ENCODE measurements at places on chromosomes 12 and 14.

- DNase-seq: no peak
Measured at GRCh38 chr14:57493467-57494181, at the start of gene CCDC198. Gene CCDC198, minus strand, starts transcription at chr14:57493857. Its CDS starts 142 bp downstream, at chr14:57493715.

GRCh38 chr12:64745259-64745807 is 13.9 kb downstream of the GNS start:
- no peak for DNase-seq

DNA sequence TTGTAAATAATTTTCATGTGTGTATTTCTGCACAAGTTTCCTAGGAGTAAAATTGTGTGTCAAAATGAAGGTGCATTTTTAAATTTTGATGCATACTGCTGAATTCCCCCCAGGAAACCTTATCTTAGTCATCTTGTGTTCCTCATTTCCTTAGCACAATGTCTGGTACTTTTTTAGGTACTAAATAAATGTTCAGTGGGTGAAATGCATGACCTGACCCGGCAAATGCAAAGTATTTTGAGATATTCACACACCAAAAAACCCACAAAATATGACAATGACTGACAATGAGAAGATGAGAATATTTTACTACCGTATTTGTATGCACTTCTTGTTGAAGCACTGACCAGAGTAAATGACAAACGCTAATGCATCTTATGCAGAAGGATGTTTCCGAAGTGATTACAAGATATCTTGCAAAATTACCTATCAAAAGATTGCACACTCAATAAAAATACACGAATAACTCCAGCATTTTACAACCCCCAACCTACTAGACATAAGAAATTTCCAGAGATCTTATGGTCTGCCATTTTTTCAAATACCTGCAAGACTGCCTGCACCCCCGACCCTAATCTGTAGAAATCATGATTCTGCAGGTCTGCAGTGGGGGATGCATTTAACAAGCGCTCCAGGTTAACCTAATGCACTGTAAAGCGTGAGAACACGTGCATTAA is 895 bp upstream of the PRKAB1 start:
- DNase-seq: no peak

DNA sequence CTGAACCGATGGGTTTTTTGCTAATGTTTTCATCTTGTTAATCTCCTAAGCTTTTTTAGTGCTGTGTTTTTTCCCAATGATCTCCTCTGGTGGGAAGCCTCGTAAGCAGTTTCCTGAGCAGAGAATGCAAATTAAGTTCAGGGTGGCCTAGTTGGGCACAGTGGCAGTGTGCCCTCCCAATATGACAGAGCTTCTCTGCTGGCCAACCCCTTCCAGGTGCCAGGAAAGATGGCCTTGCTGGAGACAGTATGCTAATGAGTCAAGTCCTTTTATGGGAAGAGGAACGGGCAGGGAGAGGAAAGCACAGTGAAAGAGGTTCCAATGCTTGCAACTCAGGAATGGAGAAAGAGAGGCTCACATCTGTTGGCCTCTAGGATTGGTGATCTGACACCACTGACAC is 115.8 kb downstream of the GCH1 start:
- DNase-seq: no peak

- DNase-seq: peak; percentile 36
Measured at GRCh38 chr12:10190558-10191388, 11.9 kb downstream of the TMEM52B start.

DNA sequence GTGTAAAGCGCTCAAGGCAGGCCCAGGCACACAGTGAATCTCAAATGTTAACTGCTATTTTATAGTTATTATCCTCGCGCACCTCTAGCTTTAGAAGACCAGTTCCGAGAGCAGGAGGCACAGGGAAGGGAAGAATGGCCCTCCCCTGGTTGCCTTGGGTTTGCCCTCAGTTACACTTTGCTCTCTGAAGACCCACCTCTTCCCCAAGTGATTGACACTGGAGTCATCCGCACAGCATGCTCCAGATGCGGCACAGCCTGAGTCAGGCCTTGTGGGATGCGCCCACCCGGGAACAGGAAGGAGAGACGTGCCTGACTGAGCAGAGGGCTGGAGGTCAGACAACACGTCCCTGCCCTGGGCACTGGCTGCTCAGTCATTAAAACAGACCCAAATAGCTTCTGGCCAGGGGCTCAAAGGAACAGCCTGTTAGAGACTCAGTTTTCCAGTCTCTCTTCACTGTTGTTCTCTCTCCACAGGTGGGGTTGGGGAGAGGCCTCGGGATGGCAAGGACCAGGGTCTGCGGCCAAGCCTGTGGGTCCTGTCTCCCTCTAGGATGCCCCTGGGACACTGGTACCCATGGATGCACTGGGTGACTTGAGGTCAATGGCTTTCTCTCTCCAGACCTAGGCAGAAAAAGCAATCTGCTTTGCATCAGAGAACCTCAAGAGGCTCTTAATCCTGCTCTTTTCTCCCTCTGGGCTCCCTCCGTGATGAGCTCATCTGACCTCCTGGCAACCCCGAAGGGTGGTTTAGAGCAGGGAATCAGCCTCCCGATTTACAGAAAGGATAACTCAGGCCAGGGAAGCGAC is 13.6 kb upstream of the MLXIP start:
- DNase-seq: no peak

DNA sequence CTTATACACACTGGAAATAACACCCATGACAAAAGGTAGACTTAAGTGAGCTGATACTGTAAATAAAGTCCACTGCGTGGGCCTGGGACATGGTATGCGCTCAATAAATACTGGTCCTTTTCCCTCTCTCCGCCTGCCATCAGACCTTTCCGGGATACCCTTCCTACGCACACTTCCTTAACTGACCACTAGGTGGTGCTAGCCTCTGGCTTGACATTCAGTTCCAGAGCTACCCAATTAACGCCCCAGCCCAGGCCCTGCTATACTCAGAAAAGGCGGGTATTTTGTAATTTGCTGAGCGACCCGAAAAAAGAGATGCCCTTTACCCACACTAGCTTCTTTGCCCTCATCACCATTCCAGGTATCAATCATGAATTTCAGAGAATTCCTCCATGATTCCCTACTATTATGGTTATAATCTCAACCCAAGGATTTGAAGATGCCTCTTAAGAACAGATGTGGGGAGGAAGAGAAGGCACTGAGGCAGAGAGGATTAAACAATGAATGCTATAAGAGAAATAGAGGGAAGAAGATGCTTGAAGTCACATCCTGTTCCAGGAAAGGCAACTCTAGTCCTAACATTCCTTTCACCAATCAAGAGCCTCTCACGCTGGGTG is 3.9 kb upstream of the LRP1 start:
- peak; percentile 75 for DNase-seq

DNA sequence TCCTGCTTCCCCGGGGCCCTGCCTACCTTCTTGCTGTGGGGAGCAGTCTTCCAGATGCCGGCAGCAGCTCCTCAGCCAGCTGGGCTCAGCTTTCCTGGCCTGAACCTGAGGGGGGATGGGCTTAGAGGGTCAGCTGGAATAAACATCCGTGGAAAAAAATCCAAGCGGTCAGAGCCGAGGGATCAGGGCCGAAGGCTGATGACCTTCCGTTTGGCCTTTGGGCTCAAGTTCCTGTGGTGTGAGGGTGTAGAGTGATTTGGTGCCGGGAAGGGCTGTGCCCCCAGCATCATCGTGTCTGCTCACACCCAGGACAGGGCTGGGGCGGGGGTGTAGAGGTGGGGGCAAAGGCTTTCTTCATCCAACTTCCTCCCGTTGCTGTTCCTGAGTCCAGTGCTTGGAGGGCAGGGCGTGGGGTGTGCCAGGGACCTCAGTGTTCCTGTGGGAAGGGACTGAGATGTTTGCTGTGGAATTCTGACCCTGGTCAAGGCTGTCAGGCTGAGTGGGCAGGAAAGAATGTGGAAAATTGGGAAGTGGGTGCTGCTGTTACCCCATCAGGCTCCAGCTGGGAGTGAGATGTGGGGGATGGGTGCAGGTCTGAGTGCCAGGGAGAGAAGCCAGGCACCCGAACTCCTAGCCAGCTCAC is 2.6 kb downstream of the SMIM41 start:
- DNase-seq: no peak

GRCh38 chr12:12039897-12040296 is 30.8 kb upstream of the BCL2L14 start:
- DNase-seq: no peak

- no peak for DNase-seq
Measured at GRCh38 chr12:104793285-104793684, 164.8 kb downstream of the SLC41A2 start.

DNA sequence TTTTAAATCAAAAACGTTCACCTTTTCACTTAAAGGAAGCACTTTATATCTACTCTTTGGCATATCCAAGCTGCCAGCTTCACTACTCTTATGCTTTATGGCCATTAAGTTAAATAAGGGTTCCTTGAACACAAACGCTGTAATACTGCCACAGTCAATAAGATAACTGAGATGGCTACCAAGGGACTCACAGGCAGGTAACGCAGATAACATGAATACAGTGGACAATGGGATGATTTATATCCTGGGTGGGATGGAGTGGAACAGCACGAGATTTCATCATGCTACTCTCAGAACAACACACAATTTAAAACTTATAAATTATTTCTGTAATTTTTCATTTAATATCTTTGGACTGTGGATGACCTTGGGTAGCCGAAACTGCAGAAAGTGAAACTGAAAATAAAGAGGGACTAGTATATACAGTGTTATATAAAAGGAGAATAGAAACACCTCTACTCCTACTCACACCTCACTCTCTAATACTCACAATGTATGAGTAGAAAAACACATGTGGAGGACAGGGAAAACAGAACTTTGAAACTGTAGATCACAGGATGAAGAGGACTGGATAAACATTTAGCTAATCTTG is 367.3 kb downstream of the C12orf50 start:
- DNase-seq: no peak

- DNase-seq: no peak
Measured at GRCh38 chr12:28440081-28440608, 249.9 kb downstream of the CCDC91 start.

- DNase-seq: no peak
Measured at GRCh38 chr12:34303091-34303870, 281.0 kb downstream of the ALG10 start.

- DNase-seq: no peak
Measured at GRCh38 chr12:106054049-106054448, 84.7 kb downstream of the NUAK1 start.

DNA sequence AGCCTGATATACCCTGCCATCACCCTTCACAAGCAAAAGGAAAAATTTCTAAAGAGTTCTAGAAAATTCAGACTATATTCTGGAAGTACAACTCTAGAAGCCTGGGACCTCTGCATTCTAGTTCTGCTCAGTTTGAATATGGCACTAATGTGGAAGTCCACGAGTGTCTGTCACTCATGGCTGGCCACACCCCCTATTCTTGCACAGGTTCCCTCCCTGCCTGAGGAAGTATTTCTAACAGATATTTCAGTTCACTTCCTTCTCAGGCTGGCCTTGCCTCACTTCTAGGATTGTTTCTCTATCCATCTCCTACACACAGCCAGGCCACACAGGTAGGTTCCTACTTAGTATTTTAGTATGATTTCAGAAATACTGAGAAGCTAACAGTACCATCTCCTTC is 67.4 kb downstream of the PHLDA1 start:
- DNase-seq: no peak

- DNase-seq: no peak
Measured at GRCh38 chr12:62689042-62689839, 222.6 kb downstream of the MON2 start.

GRCh38 chr12:90854136-90854689 is 100.8 kb downstream of the CCER1 start:
- DNase-seq: no peak

GRCh38 chr12:87575906-87576305 is 453.3 kb downstream of the C12orf50 start:
- no peak for DNase-seq

- DNase-seq: no peak
Measured at GRCh38 chr14:65000898-65001591, 14.3 kb downstream of the FNTB start.

DNA sequence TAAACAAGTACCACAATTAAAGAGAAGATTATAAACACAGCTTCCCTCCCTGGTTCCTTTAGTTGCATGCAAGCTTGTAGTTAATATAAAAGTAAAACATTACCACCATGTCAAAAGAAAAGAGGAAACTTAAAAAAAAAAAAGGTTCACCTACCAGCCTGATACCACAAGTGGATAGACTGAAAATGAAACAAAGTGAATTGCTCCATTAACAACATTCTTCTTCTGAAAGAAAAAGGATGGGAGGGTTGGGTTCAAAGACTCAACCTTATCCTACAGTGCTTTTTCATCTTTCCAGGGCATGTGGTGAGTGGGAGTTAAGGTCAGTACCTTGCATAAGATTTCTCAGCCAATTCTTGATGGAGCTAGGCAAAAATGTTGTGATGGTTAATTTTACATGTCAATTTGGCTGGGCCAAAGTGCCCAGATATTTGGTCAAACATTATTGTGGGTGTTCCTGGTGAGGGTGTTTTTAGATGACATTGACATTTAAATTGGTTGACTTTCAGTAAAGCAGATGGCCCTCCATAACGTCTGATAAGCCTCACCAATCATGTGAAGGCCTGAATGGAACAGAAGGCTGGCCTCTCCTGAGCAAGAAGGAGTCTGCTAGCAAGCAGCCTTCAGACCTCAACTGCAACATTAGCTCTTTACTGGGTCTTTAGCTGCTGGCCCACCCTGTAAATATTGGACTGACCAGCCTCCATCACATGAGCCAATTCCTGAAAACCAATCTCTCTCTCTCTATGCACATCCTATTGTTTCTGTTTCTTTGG is 28.8 kb downstream of the VCPKMT start:
- DNase-seq: no peak

- DNase-seq: no peak
Measured at GRCh38 chr12:83320350-83320749, 633.6 kb downstream of the TMTC2 start.

DNA sequence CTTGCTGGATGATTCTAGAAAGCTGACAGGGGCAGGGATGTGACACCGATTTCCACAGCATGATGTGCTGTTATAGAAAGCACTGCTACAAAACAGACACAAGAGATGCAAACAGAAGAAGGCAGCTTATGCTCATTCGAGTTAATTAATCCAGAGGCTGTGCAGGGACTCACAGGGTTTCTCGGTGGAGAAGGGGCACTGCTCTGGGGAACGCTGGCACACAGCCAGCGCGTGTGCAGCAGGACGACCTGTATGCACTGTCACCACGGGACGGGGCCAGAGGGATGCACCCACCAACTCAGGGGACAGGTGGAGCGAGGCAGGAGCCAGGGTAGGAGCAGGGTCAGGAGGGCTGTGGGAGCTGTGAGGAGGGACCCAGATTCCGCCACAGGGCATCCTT is 143.5 kb downstream of the RIMBP2 start:
- DNase-seq: no peak

GRCh38 chr12:30286345-30286926 is 409.2 kb downstream of the IPO8 start:
- DNase-seq: no peak

GRCh38 chr12:67991158-67991557 is 1.9 kb downstream of the IFNG-AS1 start:
- DNase-seq: peak; percentile 22

DNA sequence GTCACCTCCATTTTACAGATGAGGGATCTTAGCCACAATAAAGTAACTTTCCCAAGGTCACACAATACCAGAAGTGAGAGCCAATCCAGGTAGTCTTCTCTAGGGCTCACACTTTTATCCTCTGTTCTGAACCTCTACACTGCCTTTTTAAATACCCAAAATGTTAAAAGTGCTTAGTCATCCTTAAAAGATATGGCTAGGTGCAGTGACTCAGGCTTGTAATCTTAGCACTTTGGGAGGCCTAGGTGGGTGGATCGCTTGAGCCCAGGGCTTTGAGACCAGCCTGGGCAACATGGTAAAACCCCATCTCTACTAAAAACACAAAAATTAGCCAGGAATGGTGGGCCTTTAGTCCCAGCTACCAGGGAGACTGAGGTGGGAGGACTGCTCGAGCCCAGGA is 104.1 kb upstream of the PPP4R3A start:
- DNase-seq: no peak

Data from stimulated activated CD4-positive, alpha-beta T cell treated with anti-CD3 and anti-CD28 coated beads, Interleukin-1b, Interleukin-23, amount 100 ng/mL, for 48 hours (primary cell).